Islet precursor cell (in vitro differentiated cells): ENCODE measurements at places on chromosomes 2 and 18.

GRCh38 chr2:112629823-112630222, 15.9 kb upstream of the SLC20A1 start:
- DNase-seq, result no peak

GRCh38 chr2:28447086-28447485, 48.8 kb upstream of the PLB1 start:
- peak; percentile 45 for DNase-seq

GRCh38 chr2:109128048-109128615, 873 bp upstream of the SH3RF3 start:
- DNase-seq, result peak; percentile 94

GRCh38 chr2:74425523-74425922, 4.0 kb downstream of the WDR54 start:
- no peak for DNase-seq

- no peak for DNase-seq
These were observed 54.7 kb downstream of the MTA3 start for GRCh38 chr2:42622943-42623676.

DNA sequence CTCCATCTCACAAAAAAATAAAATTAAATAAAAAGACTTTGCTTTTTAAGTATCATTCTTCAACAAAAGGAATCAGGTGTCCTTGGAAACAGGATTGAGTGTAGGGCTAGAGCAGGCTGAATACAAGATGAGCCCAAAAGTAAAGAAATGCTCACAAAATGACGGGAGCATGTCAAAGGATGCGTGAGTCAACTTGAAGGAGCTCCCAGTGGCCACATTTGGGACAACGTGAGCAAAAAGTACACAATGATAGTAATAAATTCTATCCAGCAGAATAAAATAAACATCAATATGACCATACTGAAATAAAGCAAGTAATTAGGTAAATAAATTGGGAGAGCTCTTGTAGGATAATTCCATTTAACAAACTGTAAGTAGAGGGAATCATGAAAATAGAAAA, 220.7 kb downstream of the PHLPP1 start:
- no peak for DNase-seq

DNA sequence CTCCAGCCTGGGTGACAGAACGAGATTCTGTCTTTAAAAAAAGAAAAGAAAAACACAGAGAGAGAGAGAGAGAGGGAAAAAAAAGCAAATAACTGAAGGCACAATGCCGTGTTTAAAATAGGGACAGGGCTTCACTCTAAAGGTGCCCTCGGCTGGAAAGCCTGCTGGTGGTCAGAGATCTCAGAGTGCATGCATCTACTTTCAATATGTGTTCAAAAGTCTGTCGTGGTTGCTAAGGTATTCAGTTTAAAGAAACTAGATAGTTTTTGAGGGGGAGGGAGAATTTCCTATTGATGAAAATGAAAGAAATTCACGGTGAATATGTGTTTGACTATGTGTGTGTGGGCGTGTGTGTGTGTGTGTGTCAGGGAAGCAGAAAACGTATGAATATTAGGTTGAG, 11.0 kb upstream of the CBLN2 start:
- DNase-seq, result no peak

- peak; percentile 60 for DNase-seq
These were observed 22.6 kb downstream of the MAIP1 start for GRCh38 chr2:199977984-199978415.

- no peak for DNase-seq
These were observed 207.0 kb upstream of the SALL3 start for GRCh38 chr18:78772360-78773302.

DNA sequence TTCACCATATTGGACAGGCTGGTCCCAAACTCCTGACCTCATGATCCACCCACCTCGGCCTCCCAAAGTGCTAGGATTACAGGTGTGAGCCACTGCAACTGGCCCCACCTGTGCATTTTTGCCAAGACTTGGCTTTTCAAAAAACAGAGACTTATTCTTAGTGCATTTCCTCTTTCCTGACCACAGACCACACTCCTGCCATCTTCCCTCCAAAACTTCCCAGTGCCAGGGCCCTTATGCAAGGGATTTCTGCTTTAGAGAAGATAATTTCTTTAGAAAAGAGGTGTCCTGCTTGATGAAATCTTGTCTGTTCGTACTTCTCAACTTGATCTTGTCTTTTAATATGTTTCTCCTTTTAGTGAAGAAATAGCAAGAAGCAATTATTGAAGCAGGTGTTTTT, 98.8 kb upstream of the ZNF516 start:
- no peak for DNase-seq

- no peak for DNase-seq
These were observed 47.5 kb downstream of the EML4 start for GRCh38 chr2:42216694-42217093.

DNA sequence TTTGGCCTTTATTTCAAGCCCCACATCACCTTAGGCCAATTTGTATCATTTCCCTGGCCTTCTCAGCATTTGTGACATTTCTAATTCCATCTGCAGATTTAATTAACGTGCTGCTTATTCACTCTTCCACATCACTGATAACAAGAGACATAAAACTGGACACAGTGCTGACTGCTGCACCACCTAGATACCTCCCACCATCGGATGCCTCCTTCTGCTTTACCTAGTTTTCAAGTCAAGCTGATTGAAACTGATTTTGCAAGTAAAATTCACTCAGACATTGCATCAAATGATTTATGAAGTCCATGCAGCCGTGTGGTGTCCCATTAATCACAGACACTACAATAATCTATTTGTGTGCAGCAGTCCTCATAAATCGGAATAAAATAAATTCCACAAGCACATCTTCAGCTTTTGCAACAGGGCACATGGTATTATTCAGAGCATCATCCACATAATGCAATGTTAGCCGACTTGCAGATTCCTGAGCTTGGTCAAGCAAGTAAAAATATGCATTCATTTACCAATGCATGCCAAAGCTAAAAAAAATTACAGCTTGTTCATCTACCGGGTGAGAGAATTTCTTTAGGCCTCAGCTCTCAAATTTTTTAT, 15.9 kb upstream of the CRIM1 start:
- DNase-seq, result no peak

DNA sequence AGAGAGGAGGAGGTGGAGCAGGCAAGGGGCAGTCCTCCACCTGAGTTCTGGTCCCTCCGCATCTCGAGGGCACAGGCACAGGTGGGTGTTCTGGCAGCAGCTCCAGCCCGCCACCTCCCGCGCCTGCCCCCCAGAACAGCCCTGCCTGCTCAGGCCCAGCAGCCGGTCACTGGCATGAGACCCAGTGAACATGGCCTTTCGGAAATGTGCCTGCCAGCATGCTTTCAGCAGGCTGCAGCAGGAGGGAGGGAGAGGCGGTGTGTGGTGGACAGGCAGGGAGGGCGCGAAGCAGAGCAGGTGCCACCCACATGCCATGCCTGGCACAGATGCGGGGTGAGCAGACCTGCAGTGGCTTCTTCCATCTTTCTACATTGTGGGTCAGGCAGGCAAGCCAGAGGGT, 3.4 kb upstream of the OR6B3 start:
- no peak for DNase-seq

GRCh38 chr2:55152475-55153412, 79.3 kb downstream of the CLHC1 start:
- DNase-seq, result peak; percentile 15

DNA sequence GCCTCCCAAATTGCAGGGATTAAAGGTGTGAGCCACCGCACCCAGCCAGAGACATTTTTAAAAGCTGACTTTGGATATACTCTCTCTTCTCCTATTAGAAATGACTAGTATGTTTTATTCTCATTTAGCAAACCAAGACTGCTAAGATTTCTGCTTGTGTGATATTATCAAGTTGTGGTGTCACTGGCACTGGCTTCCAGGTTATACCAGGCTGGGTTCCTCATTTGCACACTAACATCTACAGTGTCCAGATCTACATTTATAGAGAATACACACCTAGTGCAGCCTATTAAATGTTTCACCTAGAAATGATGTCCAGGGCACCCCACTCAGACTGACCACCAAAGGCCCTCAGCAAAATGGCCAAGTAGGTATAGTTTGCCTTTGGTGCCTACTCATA, 265.3 kb upstream of the STON1 start:
- DNase-seq, result no peak

DNA sequence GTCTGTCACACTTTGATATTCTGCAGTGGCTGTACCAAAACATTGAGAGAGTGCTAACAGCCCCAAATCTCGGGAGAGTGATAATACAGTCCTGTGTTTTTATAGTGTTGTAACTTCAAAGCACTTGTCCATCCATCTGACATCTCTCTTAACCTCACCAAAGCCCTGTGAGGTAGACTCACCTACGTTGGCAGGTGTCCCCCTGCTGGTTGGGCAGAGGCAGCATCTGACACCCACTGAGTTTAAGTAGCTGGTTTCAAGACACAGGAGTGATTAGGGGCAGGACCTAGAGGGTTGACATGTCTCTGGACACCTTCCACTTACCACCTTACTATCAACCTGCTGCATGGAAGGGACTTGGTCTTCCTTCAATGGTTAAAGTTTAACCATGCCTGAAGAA, 22.9 kb downstream of the COLEC12 start:
- DNase-seq, result no peak

DNA sequence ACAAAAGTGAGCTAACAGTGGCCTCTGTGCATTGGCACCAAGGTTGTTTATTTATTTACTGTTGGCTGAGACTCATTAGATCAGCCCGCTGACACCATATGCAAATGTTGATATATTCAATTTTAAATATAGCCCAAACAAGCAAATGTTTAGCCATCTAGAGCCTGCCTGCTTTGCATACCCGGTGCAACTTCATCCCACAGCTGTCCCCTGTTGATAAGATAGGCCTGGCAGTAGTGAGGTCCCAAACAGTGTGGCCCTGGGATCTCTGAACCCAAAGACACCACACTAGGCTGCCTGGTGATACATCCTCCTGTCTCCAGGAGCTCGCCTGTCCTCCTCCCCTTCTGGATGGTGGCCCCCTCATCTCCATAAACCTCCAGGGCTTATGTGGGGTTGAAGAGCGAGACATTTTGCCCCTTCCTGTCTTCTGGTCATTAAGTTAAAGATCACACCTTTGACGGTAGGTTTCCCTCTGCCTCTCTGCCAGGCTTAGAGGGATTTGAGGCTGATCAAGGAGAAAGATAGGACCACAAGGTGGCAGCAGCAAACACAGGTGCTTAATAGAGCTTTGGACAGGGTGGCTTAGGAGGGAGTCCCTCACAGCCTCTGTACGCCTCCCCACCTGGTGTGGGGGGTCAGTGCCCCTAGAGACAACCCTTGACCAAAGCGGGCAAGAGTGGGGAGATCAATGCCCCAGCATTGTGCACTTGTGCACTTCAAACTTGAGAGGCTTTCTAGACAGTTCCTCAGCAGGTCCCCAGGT, 23.7 kb upstream of the MYO5B start:
- DNase-seq, result no peak

DNA sequence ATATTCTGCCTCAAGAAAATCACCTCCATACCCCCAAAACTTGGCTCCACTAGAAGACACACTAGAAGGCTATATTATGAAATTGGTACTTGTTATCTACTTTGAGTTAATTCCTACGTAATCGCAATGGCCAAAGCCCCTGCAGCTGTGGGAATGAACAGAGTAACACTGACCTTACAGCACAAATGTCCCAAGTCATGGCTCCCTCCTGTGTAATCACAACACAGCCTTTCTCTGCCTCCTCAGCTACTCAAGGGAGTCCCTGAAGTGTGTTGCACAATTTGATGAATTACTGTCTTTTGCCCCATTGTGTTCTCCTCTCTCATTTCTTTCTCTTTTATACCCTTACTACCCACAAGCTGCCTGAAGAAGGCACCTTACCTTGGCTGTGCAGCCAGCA, 375.2 kb downstream of the ARHGAP15 start:
- DNase-seq, result no peak

DNA sequence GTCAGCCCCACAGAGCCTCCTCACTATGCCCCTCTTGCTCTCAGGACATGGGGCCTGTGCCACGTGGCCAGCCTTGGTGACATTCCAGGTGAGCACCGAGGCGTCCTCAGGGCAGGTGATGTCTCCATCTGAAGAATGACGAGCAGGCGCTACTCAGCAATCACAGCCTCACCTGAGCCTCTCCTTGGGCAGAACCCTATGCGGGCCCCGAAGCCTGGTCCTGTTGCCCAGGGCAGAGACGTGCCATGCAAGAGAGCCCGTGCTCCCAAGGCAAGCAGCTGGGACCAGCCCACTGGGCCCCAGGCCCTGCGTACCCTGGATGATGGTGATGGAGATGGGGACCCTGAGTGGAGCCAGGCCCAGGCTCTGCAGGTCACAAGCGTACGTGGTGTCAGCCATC, 32.5 kb upstream of the SELENOI start:
- DNase-seq, result no peak

DNA sequence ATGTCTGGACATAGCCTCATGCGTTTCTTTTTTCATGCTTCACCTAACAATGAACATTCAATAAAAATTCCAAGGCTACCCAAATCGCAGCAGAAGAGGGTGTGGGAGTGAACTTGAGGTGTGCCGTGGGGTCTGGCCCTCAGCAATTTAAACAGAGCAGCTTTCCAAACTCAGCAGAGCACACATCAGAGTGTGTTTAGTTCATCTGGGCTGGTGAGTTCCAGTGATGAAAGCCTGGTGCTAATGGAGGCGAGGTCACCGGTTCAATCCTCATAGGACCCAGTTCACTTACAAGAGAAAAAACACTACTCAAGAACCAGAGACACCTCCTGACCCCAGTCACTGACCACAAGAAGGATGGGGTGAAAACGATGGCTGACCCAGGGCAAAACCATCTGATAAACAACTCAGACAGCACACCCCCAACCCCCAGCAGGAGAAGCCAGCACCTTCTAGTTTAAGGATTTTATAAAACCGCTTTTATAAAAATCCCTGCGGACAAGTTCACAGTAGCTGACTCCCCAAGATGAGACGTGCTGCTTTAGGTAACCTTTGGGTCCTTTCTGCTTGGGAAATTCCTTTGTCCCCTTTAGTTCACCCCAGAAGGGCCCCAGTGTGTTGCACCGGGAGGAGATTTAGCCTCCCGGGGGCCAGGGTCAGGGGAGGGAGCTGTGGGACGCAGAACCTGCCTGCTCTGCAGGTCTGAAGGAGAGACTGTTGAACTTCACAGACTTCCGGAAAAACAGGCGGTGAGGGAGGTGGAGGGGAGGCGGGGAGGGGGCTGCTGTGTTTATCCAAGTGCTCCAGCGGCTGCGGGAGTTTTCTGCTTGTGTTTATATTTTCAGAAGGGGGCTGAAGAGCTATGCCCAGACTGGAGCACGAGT, 152.7 kb upstream of the SOX11 start:
- peak; percentile 72 for DNase-seq

DNA sequence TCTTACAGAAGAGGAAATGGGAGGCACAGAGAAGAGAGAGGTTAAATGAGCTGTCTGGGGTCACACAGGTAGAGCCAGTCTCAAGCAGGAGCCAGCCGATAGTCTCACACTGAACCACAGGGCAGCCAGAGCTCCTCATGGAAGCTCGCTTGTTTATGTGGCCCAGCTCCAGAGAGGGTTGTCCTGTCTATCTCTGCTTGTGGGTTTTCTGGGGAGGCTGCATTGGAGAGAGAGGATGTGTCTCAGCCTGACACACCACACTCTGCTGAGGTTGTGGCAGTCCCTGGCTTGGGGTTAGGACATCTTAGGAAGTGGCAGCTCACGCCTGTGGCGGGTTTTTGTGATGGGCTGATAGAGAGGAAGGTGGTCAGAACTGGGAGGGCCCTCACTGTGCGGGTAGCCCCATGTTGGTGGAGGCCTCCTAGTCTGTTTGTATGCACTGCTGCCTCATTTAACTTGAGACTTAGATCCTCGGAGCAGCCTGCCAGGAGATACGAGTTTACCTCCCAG, 52.3 kb downstream of the TCF7L1 start:
- no peak for DNase-seq
